GM12864 (cell line): ENCODE measurements at places on chromosomes 5 and 9.

DNA sequence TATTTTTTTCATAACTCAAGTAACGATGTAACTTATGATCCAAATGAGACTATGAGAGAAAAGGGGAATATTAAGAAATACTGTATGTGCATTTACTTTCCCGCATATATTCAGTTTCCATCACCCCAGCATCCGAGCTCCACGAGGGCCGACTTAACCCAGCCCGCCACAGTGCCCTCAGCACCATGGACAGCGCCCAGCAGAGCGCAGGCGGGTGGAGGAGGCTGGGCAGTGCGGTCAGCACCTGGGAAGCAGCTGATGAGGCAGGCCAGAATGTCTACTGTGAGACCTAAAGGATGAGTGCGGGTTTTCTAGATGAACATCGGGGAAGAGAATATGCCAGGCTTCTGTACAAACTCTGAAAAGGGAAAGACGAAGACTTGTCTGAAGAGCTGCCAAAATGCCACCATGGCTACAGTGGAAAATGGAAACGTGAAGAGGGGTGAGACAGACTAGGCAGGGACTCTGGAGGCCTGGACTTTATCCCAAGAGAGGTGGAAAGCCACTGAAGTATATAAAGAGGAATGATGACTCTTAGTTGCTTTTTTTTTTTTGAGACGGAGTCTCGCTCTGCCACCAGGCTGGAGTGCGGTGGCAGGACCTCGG lies 34.5 kb upstream of the MED27 start:
- DNase-seq, result no peak

DNA sequence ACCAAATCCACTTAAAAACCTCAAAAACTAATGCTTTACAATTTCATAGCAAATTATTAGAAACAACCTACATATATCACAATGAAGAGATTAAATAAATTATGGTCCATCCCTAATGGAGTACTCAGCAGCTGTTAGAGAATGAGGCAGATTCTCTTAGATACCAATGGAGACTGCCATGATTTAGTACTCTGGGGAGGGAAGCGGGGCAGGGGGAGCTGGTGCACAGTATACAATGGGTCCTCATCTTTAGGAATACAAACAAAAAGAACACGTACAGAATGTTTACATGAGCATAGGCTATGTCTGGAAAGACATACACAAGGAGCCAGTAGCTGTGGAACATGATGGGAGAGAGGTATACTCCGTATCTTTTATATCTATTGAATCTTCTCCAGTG lies 2.0 kb downstream of the LIFR start:
- DNase-seq, result no peak

GRCh38 chr9:98084396-98084795 lies 27.9 kb downstream of the NANS start:
- no peak for DNase-seq

DNA sequence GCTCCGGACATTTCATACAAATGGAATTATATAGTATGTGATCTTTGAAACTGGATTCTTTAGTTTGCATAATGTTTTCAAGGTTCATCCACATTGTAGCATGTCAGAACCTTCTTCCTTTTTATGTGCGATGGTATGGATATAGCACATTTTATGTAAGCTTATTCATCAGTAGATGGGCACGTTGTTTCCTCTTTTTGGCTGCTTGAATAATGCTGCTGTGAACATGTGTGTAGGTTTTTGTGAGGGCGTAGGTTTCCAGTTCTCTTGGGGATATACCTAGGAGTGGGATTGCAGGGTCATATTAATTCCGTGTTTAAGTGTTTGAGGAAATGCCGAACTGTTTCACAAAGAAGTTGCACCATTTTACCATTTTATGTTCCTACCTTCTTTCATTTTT lies 187.8 kb downstream of the NR3C1 start:
- DNase-seq, result no peak

GRCh38 chr5:111502956-111503355 lies 9.4 kb downstream of the STARD4 start:
- DNase-seq, result no peak

DNA sequence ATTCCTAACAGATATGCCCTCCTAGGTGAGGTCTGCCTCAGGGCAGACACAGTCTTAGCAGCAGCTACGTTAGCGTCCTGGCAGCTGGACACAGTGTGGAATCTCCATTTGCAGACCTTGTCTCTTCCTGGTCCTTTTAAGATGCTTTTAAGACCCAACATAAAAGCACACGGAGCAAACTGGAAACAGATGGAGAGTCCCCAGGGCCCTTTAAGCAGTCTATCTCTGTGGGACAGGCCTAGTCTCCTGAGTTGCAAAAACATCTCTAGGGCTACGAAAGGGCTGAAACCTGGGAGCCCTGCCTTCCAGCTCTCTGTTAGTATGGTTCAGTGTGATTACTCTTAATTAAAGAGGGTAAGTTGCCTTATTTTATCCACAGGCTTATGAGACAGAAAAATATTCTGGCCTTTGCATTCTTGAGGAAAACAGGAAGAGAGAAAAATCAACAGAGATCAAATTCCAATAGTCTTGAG lies 66.0 kb upstream of the GNA14 start:
- DNase-seq, result no peak

DNA sequence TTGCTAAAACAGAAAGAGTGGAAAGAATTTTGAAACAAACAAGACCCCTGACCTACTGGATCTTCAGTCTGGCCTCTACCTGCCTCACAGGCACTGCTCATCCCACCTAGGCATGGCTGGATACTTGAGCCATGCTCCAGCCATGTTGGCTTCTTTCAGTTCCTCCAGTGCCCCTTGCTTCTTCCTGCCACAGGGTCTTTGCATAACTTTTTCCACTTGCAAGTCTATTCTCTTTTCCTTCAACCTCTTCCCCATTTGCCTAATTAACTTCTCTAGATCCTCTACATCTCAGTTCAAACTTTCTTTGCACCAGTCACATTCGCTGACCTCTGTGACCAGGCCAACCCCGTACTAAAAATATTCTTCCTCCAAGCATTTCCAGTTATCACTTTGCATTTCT lies 50.4 kb downstream of the STARD4 start:
- DNase-seq, result no peak

DNA sequence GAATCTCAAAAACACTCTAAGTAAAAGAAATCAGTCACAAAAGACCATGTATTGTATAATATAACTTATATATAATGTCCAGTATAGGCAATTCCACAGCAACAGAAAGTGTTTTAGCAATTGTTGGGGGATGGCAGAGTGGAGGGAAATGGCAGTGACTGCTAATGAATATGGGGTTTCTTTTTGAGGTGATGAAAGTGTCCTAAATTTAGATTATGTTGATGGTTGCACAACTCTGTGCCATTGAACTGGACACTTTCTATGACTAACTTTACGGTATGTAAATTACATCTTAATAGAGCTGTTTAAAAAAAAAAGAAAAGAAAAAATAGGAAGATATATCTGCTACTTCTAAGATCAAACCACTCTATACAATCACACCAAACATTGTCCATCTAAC lies 124.9 kb upstream of the ZNF462 start:
- no peak for DNase-seq

- no peak for DNase-seq
These were observed 420.4 kb downstream of the CETN3 start for GRCh38 chr5:89988998-89989655.

DNA sequence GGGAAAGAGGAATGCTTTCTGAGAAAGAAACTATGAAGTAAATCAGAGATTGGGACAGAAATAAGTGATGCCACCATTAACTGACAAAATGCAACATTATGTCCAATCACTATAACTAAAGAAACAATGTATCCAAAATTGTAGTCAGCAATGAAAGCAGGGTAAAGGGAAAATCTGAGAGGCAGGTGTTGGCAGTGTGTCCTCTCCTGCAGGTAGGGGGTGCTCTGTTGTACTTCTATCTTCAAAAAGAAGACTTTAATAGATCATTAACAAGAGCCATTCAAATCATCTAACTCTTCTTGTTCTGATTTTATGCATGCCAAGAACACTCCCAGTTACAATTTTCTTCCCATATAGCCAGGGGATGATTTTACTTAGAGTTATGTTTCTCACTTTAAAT lies 1275.7 kb downstream of the PTPRD start:
- no peak for DNase-seq

DNA sequence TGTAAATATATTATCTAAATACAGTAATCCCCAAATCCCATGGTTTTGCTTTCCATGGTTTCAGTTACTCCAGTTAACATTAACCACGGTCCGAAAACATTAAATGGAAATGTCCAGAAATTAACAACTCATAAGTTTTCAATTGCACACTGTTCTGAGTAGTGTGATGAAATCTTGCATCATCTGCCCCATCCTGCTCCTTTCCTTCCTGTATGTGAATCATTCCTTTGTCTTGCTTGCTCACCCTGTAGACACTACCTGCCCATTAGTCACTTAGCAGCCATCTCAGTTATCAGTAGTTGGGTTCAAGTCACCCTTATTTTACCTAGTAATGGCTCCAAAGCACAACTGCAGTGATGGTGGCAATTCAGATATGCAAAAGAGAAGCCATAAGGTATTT lies 1568.5 kb upstream of the WWC1 start:
- DNase-seq, result no peak

GRCh38 chr5:10559871-10560270 lies 4.0 kb upstream of the ANKRD33B start:
- DNase-seq, result no peak

- no peak for DNase-seq
These were observed 249.4 kb upstream of the TBCA start for GRCh38 chr5:78025540-78025939.

DNA sequence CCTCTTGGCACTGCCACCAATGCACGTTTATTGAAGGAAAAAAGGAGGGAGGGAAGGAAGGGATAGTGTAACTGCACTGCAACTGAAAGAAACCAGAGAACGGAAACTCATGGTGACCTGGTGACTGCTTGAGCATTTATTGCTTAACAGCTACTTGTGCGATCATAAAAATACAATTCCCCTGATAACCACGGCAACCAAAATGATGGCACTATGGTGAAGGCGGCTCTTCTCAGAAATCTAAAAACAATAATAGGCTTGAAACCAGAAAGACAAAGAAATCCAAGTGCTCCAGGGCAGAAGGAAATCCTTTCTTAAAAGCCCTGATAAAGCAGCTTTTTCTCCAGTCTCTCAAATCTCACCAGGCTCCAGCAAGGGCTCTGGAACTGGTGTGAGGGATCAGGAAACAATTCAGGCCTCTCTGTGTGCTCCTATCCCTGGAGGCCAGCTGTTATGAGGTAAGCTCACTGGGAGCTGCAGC lies 1.9 kb downstream of the FBXO10 start:
- DNase-seq, result no peak

GRCh38 chr5:150608991-150609390 lies 31.5 kb upstream of the SYNPO start:
- DNase-seq, result no peak

- DNase-seq, result no peak
These were observed 159.5 kb upstream of the GRAMD2B start for GRCh38 chr5:126263591-126264184.

DNA sequence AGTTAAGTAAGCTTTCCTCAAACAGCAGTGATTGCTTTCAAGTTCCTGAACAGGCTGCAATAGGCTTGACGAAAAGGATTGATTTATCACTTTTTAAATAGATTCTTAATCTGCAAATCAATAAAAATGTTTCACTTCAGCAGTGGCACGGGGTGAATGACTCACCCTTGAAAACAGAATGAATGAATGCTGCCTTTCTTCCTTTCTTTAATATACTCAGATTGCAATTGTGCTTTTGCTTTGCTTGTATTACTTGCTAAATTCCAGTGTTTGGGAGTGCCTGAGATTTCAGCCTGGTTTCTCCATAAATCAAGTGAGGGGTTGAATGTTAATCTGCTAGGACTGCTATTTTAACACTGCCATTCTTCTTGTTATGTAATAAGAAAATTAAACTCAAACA lies 1293.8 kb downstream of the PTPRD start:
- no peak for DNase-seq

GRCh38 chr9:25677301-25678146 lies 720 bp downstream of the TUSC1 start:
- DNase-seq, result no peak

GRCh38 chr9:101326501-101326900 lies 58.3 kb downstream of the BAAT start:
- DNase-seq, result no peak

- no peak for DNase-seq
These were observed 351.2 kb downstream of the PDE4D start for GRCh38 chr5:59542306-59542705.

- no peak for DNase-seq
These were observed 7.6 kb upstream of the TTLL11 start for GRCh38 chr9:122100756-122101155.

DNA sequence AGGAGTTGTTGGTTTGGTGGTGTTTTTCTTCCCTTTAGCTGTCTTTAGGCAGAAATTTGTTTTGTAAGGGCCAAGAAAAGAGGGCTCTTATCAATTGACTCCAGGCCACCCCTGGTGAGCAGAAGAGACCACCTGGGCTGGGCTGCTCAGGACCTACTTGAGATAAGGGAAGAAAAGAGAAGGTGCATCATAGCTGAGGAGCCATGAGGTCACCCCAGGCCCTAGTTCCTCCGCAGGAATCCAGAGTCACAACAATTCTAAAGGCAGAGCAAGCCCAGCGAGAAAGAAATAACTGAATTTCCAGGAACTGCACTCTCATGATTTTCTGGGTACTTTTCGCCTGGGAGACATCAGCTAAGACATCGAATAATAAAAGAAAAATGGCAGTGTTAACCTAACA lies 34.9 kb downstream of the RFK start:
- DNase-seq, result no peak

DNA sequence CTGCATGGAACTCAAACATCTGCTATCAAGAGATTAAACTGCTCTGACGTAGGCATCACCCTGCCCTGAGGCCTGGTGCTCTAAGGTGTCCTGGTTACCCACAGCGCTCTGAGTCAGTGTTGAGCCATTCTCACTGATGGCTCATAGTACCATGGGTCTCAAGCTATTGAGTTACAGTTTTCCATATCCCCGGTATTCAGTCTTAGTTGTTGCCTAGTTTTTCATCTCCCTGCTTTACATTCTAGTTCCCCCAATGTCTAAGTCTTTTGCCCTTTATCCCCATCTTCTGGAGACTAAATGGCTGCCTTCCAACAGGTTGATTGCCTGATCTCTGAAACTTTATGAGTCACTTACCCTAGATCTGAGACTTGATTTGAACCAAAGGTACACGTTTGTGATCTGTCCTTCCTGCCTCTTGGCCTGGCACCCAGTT lies 161.2 kb upstream of the PTGER4 start:
- no peak for DNase-seq
